ENCODE measurements at places on chromosomes 7 and 10. TPM values are rescaled to one million over a fixed set of nuclear protein-coding genes. Genes with fewer than 3 reads are reported as not detected.
A peak's percentile ranks its signal among the peaks of the same experiment; 100 is the strongest.

SLC16A9 gene
- total RNA-seq = 1.2 TPM

ZFYVE27 gene
- total RNA-seq = 48.5 TPM

DNA sequence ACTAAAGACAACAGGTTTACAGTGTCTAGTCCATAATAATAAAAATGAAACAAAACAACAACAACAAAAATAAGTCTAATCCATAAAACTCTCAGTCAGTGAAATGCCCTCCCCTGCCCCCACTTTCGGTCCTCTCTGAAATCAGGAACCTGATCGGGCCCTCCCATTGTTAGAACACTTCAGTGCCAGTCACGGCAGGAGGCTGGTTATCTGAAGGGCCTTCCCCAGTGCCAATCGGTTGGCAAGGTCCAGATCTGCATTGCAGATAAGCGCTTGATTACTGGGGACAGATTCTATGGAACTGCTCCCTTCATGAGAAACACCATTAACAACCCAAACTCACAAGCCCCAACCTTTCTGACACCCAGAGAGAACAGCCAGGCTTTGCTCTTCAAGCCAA, 72.2 kb upstream of the EEPD1 start:
- no peak for DNase-seq

DNA sequence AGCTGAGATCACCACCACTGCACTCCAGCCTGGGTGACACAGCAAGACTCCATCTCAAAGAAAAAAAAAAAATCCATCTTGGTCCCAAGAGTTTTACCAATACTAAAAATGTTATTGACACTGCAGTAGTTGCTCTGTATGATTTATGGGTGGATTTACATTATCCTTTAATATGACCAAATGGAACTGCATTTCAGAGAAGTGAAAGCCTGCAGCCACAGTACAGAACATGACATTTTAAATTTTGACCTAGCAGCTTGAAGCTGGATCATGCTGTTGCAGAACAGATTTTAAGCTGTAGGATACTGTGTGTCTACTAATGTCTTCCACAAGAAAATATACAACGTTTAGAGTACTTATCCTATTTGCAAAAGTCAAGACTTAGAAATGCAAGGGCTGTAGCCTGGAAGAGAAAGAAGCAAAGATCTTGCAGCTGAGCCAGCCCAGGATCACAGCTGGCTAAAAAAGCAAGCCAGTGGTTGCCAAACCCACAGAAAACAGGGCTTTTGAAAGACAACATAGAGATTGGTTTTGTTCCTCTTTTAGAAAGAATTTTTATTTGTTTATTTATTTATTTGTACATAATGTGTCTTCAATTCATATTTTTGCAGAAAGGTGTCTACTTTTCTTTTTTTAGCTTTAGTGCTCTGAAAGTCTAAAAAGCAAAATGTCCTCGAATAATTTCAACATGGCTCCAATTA, 55.2 kb upstream of the WNT16 start:
- no peak for DNase-seq

DNA sequence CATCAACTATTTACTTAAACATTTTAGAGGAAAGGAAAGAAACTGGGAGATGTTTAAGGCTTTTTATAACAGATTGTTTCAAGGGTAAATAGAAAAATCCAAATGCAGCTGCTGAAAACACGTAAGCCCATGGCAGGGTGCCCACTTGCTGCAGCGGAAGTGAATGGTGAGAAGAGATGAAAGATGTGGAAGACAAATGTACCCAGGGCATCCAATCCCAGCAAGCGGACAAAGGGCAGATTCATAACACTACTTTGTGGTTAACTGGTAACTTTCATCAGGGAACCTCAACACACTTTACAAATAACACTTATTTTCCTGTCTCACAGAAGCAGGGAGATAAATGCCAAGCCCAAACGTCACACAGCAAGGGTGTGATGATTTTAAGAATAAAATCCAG, 358.4 kb downstream of the KCNMA1 start:
- no peak for DNase-seq

DNA sequence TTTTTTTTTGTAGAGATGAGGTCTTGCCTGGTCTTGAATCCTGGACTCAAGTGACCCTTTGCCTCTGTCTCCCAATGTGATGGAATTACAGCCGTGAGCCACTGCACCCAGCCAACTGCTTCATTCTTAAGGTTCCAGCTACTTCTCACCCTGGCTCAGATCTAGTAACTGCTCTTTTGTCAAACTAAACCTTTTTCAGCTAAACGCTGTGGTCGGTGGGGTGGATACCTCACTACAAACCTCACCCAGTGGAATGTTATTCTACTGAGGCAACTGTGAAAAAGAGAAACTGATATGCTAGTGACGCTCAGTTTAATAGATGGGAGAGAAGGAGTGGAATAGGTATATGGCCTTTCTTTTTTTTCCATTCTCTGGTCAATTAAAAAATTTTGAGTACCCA, 1.7 kb upstream of the MRLN start:
- DNase-seq = no peak

CPN1 gene
- not detected for total RNA-seq

LHPP gene
- total RNA-seq = 6.0 TPM

GRCh38 chr10:102113956-102114857, 6.0 kb downstream of the LDB1 start:
- DNase-seq = peak; percentile 61

CASP7 gene
- not detected for total RNA-seq

- DNase-seq = no peak
These were observed 66.4 kb upstream of the SORCS1 start for GRCh38 chr10:107230887-107231286.

SPDYE5 gene
- total RNA-seq = not detected

- no peak for DNase-seq
These were observed 1.0 kb upstream of the PBLD start for GRCh38 chr10:68333440-68334431.

DPYSL4 gene
- total RNA-seq = 402 TPM

LANCL2 gene
- total RNA-seq = 24.1 TPM

DNA sequence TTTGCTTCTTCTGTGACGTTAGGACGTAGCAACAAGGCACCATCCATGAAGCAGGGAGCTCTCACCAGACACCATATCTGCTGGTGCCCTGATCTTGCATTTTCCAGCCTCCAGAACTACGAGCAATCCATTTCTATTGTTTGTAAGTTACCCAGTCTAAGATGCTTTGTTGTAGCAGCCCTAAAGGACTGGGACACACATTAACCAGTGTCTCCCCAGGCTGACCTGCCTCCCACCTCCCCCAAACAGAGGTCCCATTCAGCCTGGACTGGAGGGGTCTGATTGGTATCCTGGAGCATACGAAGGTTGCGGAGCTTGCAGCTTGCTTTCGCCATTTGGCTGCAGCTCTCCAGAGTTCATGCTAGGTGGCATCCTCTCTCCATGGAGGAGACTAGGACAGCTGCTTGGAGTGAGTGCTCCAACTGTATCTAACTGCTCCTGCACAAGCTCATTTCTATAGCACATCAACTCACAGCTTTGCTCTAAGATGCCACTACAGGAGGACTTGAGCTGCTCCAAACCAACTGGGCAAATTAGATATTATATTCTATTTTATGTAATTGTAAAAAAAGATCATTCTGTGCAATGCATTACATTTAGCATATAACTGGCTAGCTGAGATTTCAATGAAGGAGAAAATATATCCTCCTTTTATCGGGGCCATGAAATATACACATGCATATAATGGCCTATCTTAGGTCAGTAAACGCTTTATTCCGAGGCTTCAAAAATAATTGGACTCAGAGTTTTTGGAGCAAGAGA, 8.0 kb upstream of the GRK5 start:
- DNase-seq = peak; percentile 60

DNA sequence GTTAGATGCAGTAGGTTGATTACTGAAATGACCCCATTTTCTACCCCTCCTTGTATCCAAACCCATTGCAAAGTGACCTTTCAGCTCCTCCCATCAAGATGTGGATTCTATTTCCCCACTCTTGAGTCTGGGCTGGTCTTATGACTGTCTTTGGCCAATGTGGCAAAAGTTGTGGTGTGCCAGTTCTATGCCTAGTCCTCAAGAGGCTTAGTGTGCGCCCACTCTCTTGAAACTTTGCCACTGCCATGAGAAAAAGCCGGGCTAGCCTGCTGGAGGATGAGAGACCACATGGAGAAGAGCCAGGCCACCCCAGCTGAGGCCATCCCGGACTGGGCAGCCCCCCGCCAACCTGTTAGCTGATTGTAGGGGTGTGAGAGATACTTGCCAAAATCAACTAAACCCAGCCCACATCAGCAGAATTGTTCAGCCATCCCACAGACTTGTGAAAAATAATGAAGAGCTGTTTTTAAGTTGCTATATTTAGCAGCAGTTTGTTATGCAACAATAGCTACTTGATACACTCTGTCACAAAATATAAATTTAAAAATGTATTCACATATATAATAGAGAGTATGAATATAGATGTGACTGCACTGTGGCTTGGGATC, 131.0 kb upstream of the PALS2 start:
- no peak for DNase-seq

DKK1 gene
- total RNA-seq = 3.1 TPM

DNA sequence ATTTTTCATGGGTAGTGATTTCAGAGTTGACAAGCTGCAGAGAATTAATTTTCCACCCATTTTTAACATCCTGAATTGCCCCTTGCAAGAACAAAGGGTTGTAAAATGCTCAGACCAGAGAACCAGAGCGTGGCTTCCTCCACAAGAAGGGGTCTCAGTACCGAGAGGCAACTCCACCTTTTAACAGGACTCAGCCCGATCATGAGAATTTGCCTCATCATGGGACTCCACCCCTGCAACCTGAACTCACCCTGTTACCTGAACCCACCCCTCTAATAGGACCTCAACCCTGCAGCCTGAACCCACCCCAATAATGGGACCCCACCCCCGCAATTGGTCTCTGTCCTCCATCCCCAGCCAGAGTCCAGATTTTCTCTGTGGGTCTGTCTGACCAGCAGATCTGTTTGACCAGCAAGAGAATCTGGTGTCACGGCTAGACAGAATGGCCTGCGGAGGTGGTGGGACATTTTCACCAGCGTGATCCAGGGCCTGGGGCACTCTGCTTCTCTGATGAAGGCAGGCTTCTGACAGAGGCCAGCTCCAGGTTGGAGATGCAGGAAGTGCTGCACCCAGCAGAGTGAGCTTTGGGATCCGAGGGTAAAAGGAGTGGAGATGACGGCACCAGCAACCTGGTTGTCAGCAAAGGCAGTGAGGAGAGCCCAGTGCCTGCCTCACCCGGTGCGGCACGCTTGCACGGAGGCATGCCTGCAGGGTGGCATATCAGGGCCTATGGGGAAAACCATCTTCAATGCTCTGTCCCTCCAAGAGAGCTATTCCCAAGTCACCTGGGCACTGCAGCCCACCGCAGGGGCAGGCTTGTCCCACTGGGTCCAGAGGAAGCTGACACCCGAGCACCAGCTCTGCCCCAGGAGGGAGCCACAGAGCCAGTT, 136.6 kb downstream of the TCERG1L start:
- DNase-seq = no peak

- DNase-seq = no peak
These were observed 289.1 kb downstream of the PRKG1 start for GRCh38 chr10:51363415-51363814.
